Activated naive CD4-positive, alpha-beta T cell treated with anti-CD3 and anti-CD28 coated beads, Interleukin-2, amount 50 U/mL, for 16 hours (primary cell): ENCODE measurements at places on chromosomes 7 and 10.
A peak's percentile ranks its signal among the peaks of the same experiment; 100 is the strongest.

DNA sequence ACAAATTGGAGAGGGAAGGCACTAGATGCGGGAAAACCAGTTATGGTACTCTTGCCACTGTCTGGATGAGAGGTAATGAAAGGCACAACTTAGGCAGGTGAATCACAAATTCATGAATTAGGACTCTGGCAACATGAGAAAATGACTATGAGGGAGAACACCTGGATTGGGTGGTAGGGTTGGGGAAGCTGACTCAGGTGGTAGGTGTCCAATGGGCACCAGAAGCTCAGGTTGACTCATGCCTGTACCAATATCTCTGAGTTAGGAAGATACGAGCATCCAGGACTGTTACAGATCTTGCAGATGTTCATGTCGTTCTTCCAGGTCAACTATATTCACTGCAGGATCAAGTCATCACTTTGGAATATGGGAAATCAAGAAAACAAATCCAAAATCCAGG is 56.7 kb downstream of the NPY start:
- no peak for DNase-seq

DNA sequence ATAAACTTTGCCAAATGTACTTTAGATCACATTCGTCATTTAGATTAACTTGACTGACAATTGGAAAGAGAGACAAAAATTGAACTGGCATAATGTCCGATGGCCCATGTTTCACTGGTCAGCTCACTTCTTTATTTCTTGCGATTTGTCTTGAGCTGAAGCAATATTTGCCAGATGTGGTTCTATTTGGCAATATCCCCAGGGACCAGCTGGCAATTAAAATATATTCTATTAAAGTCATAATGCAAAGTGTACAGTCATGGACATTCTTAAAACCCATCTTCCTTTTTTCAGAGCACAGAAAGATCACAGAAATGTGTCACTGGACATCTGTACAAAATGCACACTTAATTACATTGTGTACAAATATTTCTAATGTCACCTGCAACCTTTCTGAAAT is 26.3 kb downstream of the NEBL start:
- no peak for DNase-seq

DNA sequence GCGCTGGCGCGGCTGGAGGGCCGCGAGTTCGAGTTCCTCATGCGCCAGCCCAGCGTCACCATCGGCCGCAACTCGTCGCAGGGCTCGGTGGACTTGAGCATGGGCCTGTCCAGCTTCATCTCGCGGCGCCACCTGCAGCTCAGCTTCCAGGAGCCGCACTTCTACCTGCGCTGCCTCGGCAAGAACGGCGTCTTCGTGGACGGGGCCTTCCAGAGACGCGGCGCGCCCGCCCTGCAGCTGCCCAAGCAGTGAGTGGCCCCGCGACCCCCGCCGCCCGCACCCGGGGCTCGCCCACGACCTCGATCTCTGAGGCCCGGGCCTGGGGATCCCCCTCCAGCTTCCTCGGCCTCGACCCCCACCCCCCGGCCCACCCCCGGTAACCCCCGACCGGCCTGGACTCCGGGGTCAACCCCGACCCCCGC is 537 bp downstream of the FOXK1 start:
- peak; percentile 44 for DNase-seq

DNA sequence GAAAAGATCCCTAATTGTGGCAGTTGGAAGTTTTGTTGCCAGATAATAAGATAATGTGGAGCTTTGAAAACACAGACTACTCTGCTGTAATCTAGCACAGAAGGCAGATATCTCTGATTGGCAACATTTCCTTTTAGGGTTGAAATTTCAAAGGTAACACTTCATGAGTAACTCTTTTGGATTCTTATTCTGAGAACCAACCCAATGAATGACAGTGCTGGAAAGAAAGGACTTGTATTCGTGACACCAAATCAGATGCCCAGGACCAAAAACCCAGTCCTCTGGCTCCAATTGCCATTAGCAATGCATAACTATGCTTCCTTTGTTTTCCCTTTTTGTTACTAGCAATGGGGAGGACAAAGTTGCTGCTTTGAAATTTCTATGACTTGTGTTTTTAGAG is 41.0 kb upstream of the ELMO1 start:
- no peak for DNase-seq

- no peak for DNase-seq
These were observed 71.7 kb downstream of the LYZL2 start for GRCh38 chr10:30557884-30558283.

DNA sequence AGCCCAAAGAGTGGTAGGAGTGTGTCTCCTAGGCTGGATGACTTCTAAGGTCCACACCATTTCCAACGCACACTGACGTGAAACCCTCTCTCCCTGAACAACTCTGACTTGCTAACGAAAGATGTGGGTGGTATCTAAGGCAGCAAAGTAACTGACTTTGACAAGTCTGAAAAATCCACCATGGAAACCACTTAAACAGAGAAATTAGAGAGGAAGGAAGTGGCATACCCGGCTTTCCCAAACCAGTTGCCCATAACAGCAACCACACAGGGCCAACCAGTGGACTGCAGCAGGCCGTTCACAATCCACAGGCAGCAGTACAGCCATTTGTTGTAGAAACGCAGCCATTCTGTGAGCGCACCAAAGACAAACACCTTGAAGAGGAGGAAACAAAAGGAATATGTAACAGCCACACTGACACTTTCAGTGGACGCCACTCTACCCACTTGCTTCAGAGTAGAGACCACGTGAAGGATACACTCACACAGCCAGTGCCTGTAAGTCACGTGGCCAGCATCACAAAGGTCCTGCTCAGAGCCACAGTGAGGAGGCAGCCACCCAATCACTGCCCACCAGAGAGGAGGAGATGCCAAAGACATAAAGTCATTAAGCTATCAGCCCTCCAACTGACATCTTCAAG is 39.8 kb downstream of the SLC37A3 start:
- DNase-seq, result no peak
